Stimulated activated CD4-positive, alpha-beta T cell treated with anti-CD3 and anti-CD28 coated beads, TNF-alpha, amount 100 ng/mL, for 4 hours (primary cell): ENCODE measurements at places on chromosomes 3 and 15.

GRCh38 chr3:182725372-182726251 is 67.7 kb upstream of the ATP11B start:
- DNase-seq: no peak

- DNase-seq: no peak
Observed at GRCh38 chr3:46314517-46314916, 39.4 kb upstream of the CCR2 start.

- DNase-seq: no peak
Observed at GRCh38 chr3:12454076-12454815, 30.0 kb upstream of the TSEN2 start.

DNA sequence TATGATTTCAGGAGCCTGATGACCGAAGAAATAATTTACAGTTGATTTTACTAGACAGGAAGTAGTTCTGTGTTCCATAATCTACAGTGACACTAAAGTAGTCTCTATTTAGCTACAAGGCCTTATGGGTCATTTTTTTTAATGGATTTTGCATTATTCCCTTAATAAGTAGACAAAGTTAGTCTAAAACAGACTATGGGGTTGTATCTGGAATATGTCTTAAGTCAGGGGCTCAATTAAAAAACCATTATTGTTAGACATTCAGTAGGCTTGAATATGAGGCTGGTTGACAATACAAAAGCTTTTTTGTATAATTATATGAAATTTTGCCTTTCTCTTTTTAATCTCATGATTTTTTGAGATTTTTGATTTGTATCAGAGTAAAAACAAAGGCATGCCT is 820.0 kb upstream of the SEMA6D start:
- no peak for DNase-seq

- DNase-seq: no peak
Observed at GRCh38 chr15:49734831-49735508, 114.1 kb downstream of the DTWD1 start.

DNA sequence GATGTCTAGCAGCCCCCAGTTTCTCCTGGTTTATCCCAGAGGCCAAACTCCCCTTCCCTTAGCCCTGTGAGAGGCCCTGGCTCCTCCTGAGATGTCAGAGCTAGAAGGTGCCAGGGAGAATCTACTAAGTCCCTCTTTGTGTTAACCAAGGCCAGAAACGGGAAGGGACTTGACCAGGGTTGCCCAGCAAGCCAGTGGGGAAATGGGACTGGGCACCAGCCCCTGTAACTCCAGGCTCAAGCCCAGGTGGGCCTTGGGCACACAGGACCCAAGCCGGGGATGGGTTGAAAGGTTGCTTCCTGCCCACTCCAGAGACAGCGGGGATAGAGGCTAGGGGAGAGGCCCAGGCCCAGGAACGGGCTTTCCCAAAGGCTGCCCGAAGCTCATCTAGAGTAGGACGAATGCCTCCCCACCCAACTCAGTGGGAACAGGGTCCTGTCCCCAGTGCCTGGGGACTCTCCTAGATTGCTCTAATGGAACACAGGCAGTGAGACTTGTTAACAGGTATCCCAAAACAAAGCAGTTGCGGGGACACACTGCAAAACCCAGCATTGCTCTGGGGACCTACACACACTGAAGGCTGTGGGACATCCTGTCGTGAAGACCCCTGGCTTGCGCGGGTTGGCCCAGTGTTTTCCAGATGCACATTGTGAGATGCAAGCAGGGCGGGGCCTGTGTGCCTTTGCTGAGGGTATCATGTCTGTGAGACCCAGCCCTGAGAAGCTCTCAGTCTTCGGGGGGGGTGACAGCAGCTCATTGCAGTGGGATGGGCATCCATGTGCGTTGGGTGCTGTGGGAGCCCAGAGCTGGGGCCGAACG is 12.9 kb upstream of the TXNRD3 start:
- DNase-seq: no peak

DNA sequence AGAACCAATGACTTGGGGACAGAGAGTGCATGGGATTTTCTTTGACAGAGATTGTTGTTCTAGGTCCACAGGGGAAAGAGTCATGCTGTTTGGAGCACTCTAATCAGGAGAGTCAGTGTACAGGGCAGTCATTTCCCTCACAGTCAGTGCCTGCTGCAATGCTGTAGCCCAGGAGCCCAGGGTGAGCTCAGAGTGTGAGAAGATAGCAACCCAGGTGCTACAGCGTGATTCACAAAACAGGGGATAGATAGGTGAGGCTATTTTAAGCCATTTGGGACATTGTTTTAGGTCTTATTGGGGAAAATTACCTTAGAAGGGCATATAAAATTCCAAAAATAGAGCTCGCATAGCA is 37.3 kb downstream of the LNP1 start:
- no peak for DNase-seq

GRCh38 chr15:79673416-79674123 is 223.2 kb downstream of the MTHFS start:
- DNase-seq: no peak
